Activated CD8-positive, alpha-beta memory T cell treated with anti-CD3 and anti-CD28 coated beads for 4 hours (primary cell): ENCODE measurements at places on chromosomes 12 and 14.

GRCh38 chr12:68198507-68199086 lies 27.0 kb downstream of the IL26 start:
- DNase-seq = no peak

GRCh38 chr12:71135812-71136176 lies 22.0 kb downstream of the TSPAN8 start:
- DNase-seq = no peak

DNA sequence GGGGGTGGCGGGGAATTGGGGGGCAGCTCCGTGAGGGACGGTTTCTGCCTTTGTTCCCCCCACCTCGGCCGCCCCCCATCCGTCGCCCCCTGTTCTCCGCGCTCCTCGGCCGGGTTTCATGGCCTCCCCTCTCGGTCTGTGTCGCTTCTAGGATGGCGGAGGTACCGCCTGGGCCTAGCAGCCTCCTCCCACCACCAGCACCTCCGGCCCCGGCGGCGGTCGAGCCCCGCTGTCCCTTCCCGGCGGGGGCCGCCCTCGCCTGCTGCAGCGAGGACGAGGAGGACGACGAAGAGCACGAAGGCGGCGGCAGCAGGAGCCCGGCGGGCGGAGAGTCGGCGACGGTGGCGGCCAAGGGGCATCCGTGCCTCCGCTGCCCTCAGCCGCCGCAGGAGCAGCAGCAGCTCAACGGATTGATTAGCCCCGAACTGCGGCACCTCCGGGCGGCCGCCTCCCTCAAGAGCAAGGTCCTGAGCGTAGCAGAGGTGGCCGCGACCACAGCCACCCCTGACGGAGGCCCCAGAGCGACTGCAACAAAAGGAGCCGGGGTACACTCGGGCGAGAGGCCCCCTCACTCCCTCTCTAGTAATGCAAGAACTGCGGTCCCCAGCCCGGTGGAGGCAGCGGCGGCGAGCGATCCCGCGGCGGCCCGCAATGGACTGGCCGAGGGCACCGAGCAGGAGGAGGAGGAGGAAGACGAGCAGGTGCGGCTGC lies 575 bp downstream of the NAA30 start:
- DNase-seq = no peak

GRCh38 chr14:105042813-105043212 lies 21.9 kb upstream of the CDCA4 start:
- no peak for DNase-seq

DNA sequence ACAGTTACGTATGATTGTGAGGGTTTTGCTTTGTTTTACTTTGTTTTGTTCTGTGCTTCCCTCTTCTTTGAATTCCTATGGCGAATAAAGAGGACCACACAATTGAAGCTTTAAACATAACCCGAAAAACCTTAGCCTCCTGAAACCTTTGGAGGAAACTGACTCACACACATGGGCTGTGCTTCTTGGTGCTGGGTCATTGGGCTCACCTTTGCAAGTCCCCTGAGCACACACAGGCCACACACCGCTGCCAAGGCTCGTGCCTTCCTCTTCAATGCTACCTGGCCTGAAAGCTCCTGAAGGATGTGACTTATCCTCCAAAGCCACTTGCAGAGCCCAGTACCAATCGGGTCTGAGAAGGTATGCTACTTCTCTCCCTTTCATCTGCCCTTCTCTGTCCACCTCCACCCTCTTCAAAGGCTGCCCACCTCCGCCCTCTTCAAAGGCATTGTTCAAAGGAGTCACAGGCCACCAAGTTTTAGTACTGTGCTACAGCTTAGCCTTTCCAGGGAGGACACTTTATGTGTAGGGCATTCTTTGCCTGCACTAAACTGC lies 114.6 kb downstream of the FOXN3 start:
- DNase-seq = no peak

GRCh38 chr14:89466944-89467343 lies 49.9 kb upstream of the FOXN3 start:
- no peak for DNase-seq

DNA sequence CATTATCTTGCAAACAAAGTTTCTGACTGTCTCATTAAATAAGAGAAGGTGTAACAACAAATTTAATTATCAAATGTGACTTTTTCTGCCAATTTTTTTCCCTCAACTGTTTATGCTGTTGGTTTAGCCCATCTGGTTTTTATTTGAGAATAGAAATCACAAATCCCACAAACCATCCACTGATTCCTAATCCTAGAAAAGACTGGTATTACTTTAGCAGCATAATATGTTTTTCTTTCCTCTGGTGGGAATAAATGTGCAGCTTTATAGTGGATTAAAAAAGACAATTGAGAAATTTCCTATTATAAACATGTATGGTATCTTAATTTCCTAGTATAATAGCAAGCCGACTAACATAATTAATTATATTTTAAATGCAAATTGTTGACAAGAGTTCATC lies 257.9 kb upstream of the FOXN3 start:
- no peak for DNase-seq

GRCh38 chr14:36173161-36173560 lies 3.4 kb downstream of the PTCSC3 start:
- no peak for DNase-seq

GRCh38 chr12:67765776-67766766 lies 117.5 kb downstream of the DYRK2 start:
- no peak for DNase-seq
